Stimulated activated CD4-positive, alpha-beta T cell treated with anti-CD3 and anti-CD28 coated beads, Interleukin-2, amount 100 ng/mL, for 4 hours (primary cell): ENCODE measurements at places on chromosomes 11 and 22.

DNA sequence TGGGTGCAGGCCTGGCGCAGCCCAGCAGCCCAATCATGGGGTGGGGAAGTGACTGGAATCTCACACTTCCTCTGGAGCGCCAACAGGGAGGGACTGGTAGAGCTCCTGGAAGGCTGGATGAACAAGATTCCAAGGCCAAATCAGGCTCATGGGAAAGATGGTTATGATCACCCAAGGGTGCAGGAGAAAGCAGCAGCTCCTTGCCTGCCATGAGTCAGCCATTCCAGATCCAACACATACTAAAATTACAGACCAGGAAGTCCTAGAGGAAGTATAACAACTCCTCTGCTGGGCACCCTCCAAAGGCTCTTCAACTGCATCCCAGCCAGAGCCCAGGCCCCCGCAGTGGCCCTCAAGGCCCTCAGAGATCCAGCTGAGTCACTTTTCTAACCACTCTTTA is 427.3 kb downstream of the TENM4 start:
- no peak for DNase-seq

- no peak for DNase-seq
Measured at GRCh38 chr22:35645646-35646045, 2.6 kb upstream of the APOL6 start.

- DNase-seq: no peak
Measured at GRCh38 chr22:44351037-44351436, 38.3 kb upstream of the SHISAL1 start.

- DNase-seq: no peak
Measured at GRCh38 chr22:27637604-27638003, 164.0 kb downstream of the MN1 start.

DNA sequence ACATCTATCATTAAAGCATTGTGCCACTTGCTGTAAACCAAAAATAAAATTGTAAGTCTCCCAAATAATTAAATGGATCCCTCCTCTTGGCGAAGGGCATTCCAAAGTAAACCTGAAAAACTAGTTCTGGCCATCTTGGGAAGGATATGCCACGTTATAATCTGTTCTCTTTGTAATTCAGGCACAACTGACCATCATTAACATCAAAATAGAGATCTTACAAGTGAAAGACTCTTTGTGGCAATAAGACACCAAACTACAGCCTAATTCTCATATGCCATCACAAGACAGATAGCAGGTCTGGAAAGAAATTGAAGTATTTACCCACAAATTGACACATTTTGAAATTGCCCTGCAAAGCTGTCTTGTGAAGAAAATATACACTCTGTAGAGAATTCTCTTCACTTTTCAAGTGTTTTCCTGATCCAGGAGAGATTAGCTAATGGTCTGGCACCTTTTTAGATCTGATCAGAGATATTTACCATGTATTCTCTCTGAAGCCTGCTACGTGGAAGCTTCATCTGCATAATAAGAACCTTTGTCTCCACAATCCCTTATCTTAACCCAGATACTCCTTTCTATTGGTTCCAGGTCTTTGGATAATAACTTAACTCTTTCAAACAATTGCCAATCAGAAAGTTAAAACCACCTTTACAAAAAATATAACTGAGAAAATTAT is 630.4 kb upstream of the CCDC179 start:
- DNase-seq: no peak

GRCh38 chr11:82980292-82980691 is 78.8 kb downstream of the DDIAS start:
- DNase-seq: no peak

DNA sequence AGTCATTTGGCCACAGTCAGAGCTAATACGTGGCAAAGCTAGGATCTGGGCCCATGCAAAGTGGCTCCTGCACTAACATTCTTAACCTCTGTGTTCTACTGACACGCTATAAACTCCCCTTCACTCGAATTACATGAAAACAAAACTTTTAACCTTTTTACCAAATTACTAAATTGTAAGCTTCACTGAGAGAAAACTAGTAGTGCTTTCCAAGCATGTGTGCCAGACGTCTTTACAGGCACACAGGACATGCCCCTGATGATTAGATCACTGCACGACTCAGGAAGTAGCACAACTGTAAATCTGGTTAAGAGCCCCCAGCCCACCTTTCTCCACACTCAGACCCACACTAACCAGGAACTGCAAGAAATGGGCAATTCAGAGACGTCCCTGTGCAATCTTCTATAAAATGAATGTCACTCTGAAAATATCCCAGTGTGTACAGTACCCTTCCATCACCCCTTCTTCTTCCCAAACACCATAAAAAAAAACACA is 16.1 kb downstream of the PHF21A start:
- DNase-seq: no peak

DNA sequence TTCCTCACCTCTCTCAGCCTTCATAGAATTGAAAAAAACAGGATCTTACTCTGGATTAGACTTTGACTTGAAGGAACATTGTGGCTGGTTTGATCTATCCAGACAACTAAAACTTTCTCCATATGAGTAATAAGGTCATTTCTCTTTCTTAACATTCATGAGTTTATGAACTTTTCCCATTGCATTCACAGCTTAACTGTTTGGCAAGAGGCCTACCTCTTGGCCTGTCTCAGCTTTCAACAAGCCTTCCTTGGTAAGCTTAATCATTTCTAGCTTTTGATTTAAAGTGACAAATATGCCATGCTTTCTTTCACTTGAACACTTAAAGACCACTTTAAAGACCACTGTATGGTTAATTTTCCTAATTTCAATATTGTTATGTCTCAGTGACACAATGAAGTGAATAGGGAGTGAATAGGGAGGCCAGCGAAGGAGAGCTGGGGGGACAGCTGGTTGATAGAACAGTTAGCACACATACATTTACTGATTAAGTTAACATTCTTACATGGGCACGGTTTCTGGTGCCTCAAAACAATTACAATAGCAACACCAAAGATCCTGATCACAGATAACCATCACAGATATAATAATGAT is 17.0 kb downstream of the IMMP1L start:
- no peak for DNase-seq

DNA sequence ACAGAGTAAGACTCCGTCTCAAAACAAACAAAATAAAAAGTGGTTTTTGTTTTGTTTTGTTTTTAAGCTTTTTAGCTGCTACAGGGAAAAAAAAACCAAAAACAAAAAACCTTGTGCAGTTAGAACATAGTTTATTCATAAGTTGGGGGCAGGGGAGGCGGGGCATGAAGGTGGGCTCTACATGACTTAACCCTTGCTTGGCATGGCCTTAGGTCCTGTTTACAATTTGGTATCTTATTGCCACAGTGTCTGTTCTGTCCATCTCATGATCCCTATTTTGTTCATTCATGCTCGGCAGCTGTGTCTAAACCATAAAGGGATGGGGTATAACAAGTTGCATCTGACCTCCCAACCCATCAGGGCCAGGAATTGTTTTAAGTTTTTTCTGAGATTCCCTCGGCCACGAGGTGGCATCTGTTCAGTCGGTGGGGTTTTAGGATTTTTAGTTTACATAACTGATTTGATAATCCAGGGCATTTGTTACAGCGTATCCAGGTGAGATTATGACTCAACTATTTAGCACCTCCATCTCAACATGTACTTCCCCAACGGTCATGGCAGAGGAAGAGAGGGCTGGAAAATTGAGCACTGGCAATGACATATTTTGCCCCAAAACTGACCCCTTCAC is 6.9 kb downstream of the AP5B1 start:
- no peak for DNase-seq

DNA sequence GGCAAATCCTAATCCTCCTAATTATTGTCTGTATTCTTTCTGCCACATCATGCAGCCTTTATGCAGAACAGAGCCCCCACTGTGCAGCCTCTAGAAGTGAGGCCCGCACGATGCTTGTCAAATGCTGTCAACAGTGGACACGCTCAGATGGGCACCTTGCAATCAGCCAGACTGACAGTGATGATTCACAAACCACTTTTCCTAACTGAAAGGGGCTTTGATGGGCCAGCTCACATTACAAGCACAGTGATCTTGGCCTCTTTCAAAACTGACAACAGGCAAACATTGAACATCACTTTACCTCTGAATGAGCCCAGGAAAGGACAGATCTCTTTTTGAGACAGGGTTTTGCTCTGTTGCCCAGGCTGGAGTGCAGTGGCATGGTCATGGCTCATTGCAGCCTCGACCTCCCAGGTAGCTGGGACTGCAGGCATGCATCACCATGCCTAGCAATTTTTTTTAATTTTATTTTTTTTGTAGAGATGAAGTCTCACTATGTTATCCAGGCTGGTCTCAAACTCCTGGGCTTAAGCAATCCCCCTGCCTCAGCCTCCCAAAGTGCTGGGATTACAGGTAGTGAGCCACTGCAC is 18.0 kb upstream of the E2F8 start:
- no peak for DNase-seq

- DNase-seq: no peak
Measured at GRCh38 chr11:76161261-76161961, 44.9 kb downstream of the WNT11 start.

GRCh38 chr22:28799606-28800307 is 612 bp downstream of the XBP1 start:
- no peak for DNase-seq

GRCh38 chr11:72876147-72876546 is 61.9 kb downstream of the ATG16L2 start:
- DNase-seq: no peak

DNA sequence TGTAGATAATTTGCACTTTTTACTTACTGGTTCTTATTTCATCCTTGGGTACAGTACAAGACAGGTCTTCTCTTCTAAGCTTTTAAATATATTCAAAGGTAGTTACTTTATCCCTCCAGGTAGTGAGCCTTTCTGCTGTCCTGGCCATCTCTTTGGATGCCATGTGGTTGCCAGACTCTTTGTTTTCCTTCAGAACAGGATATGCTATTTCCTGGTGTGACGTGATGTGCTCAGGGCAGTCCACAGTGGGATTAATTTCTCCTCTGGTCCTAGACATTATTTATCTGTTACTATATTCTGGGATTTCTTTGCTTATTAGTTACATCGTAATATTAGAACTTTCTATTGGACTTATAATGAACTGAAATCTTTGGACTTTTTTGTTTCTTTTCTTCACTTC is 63.7 kb downstream of the PPP6R3 start:
- DNase-seq: no peak
